Kidney glomerular epithelial cell (primary cell): ENCODE measurements at places on chromosomes 3 and 15.

DNA sequence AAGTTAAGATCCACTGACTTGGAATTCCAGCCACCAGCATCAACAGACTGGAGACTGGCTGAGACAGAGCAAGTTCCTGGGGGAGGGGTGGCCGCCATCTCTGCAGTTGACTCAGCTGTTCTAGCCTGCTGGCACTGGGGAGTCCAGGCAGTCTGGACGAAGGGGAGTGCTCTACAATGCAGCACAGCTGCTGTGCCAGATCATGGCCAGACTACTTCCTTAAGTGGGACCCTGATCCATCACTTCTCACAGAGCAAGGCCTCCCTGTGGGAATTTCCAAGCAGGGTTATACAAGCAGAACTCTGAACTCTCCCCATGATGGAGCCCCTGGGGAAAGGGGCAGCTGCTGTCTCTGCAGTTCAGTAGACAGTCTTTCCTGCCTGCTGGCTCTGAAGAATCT lies 35.2 kb downstream of the PYGO1 start:
- peak; percentile 4 for DNase-seq

DNA sequence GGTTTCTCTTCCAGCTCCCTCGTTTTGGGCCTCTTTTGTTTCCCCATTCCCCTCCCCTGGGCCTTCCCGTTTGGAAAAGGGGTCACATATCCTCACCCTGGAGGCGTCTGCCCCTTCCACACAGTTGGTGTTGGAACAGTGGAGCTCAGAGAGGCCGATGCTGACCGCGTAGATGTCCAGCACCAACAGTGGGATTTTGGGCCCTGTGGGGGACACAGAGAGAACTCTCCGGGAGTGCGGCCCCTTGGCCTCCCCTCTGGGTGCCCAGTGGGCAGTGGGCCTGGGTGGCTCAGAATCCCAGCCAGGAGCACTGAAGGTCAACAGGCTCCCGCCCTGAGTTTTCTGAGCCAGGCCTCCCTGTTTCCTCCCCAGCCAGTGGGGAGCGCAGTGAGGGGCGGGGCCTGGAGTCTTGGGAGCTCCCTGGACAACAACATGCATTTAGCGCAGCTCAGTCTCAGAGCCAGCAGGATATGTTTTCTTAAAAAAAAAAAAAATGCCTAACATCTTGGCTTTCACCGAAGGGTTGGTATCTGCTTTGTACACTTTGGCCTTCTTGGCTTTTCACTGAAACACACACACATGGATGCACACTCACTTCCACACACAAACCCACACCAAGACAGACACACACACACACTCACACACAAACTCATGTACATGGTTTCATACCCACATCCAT lies 670 bp upstream of the ISLR start:
- no peak for DNase-seq

DNA sequence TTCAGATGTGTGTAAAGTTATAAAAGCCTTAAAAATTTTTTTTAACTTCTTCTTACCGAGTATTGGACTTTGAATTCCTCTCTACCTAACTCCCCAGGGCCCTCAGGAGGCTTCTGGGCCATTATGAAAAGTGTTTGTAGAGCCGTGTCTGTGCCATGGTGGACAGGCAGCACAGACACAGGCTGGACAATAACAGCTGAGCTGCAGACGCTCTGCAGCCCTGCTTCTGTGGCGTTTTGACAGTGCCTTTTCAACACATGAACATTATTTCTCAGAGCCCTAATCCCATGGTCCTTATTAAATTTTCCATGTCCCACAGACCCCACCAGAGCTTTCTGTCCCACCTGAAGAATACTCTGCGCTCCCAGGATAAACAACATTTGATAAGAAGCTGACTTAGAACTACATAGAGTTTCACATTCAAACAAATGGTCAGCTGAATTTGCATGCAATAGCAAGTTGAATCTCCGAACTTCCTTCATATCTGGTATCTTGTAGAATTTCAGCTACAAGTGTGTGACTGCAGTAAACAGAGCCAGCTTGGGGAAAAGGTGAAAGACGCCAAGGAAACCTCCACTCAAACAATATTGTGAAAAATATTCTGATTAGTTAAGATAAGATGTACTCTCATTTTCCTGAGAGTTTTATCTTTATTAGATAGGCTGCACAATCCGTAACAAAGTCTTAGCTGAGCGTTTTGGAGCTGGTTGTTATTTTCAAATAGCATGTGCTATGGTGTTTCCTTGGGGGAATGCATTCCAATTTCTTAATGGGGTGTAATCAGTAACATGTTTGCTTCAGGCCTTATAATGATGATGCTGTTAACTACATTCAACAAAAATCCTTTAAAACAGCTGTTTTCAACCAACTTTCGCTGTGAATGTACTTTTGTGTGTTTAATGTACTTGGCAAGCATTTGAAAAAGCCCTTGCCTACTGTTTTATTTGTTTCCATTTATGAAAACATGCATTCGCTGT lies 378.2 kb downstream of the MECOM start:
- no peak for DNase-seq

DNA sequence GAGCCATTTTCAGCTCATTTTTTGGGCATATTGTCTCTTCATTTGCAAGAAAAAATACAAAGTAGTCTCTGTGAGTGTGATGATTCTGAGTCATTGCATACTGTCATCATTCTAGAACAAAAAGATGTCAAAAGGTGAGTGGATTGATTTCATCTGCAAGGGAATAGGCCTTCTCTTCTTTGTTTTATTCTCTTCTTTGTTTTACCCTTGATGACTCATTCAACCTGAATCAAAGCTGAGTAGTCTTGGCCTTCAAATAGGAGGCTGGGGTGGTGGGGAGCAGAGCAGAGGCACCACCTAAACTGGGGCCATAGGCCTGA lies 25.4 kb downstream of the CYP19A1 start:
- DNase-seq = peak; percentile 78

- no peak for DNase-seq
Observed at GRCh38 chr3:58529516-58530353, 7.3 kb downstream of the ACOX2 start.

GRCh38 chr15:55707951-55708350 lies 35.0 kb downstream of the PRTG start:
- DNase-seq = no peak

DNA sequence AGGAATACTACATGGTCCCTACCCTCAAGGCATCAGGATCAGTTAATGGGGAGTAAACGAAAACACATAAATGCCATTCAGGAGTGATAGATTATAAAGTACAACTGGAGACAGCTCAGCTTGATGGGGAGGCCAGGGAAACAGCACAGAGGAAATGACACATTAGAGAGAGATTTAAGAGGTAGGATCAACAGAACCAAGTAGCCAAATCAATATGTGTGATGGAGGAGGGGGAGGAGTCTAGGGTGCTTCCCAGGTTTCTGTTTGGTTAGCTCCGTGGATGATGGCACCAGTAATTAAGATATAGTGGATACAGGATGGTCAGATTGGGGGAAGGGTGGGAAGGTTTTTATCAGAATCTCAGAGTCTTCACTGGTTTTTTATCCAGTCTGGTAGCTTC lies 229.5 kb upstream of the ROPN1 start:
- DNase-seq = peak; percentile 75

DNA sequence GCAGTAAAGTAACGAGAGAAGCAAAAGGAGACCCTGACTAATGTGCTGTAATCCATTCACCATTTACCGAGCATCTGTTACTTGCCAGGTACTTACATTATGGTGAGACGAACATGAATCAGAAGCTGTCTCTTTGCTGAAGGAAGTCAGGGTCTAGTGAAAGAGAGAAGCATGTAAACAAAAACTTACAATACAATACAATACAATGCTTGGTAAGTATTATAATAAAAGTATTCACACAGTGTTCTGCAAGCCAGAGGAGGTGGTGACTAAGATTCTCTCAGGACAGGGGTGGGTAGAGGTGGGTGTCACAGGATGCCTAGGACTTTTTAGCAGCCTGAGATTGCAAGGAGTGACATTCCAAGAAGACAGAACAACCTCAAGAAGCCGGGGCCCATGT lies 50.2 kb upstream of the MGA start:
- no peak for DNase-seq

- DNase-seq = no peak
Observed at GRCh38 chr3:31831591-31831990, 149.5 kb downstream of the OSBPL10 start.

- DNase-seq = no peak
Observed at GRCh38 chr15:73375755-73376305, 7.1 kb upstream of the HCN4 start.

DNA sequence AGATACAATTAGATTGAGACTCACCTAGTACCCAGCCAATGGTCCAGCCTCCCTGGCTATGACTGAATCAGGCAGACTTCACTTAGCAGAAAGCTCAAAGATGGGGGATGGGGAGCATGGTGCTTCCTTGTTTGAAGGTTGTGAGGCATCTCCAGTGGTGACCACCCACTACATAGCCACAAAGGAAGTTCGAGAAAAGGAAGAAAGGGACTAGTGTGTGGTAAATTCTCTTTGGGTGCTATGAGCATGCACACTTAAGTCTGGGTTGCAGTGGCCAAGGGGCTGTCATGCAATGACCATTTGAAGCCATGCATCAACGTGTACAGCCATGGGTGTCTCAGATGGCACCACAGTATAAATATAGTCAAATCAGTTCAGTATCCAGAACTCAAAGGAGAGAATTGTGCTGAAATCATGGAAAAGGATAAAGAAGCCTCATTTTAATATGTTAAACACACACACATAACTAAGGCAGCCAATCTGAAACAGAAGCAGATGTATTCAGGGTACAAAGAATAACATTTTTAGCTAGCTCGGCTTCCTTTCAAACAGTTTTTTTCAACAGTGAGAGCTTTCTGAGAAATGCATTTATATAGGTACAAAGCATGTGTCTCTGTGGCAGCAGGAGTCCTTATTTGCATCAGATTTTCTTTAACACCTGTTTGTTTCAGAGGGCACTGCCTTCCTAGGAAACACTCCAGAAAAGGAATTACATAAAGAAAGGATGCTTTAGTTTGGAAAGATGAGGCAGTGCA lies 275.5 kb downstream of the GAP43 start:
- no peak for DNase-seq

GRCh38 chr3:68764554-68764953 lies 167.8 kb downstream of the TAFA4 start:
- no peak for DNase-seq

DNA sequence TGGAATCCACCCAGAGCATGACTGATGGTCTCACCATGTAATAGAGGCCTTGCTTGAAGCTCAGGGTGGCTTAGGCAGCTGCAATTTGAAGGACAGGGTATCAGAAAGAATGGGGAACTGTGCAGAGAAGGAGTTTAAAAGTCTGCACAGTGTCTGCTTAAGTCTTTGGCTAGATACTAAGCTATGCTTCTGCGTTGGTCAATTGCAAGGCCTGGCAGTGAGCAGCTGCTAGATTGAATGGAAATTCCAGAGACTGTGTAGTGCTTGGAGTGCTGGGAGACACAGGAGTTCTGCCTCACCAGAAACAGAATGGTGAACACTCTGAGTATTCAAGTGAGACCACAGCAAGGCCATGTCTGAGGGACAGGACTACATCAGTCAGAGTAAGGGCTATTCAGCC lies 17.3 kb upstream of the ATP10A start:
- DNase-seq = no peak

- DNase-seq = peak; percentile 31
Observed at GRCh38 chr3:108420926-108421325, 89.5 kb downstream of the MYH15 start.

GRCh38 chr3:186953011-186953487 lies 22.7 kb downstream of the ST6GAL1 start:
- no peak for DNase-seq
